ENCODE measurements at places on chromosomes 4 and X.

DNA sequence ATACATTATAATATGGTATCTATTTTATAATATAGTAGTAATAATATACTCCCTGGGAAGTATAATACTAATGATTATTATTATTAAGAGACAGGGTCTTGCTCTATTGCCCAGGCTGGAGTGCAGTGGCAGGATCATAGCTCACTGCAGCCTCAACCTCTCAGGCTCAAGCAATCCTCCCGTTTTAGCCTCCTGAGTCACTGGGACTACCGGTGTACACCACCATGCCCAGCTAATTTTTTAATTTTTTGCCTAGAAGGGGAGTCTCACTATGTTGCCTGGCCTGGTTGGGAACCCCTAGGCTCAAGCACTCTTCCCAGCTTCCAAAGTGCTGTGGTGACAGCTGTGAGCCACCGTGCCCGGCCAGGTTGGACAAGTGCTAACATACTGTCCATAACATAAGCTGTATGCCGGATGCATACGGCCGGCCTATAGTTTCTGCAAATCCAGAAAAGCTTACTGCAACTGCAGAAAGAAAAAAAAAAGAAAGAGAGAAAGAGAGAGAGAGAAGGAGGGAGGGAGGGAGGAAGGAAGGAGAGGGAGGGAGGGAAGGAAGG is 94.2 kb upstream of the PPP2R3B start:
- no peak overlapping the region for H3K27ac ChIP-seq
- no peaks in the 10 kb centered on the region for H3K27me3 ChIP-seq
- H3K36me3 ChIP-seq: no peaks in the 10 kb centered on the region
- no peaks in the 10 kb centered on the region for H3K4me1 ChIP-seq
- no peak overlapping the region for H3K4me3 ChIP-seq

DNA sequence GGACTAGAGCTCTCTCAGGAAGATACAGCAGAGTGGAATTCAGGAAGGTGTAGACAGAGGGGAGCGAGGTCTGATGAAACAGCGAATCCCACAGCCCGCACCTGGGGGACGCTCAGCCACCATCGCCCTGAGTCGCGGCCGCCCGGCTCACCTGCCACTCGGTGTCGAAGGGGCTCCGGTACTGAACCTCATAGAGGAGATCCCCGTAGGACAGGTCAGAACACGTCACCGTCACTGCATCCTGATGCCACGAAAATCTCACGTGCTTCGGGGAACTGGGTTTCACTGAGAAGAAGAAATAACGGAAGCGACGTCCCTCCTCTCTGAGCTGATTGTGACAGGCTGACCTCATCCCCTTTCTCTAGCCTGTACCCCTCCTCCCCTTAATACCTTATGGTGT is 10.2 kb downstream of the CRLF2 start:
- H3K27me3 ChIP-seq: no peaks in the 10 kb centered on the region
- no peak overlapping the region for H3K4me3 ChIP-seq
- no peak overlapping the region for H3K27ac ChIP-seq
- no peak for DNase-seq
- no peaks in the 10 kb centered on the region for H3K36me3 ChIP-seq
- H3K4me1 ChIP-seq: no peaks in the 10 kb centered on the region

GRCh38 chr4:24664956-24665355 is 80.6 kb upstream of the DHX15 start:
- H3K4me1 ChIP-seq: peaks cover 5% of the 10 kb centered on the region
- peak overlapping the region; percentile 72 for H3K27ac ChIP-seq
- H3K4me3 ChIP-seq: no peak overlapping the region
- DNase-seq: peak; percentile 55
- H3K36me3 ChIP-seq: no peaks in the 10 kb centered on the region

DNA sequence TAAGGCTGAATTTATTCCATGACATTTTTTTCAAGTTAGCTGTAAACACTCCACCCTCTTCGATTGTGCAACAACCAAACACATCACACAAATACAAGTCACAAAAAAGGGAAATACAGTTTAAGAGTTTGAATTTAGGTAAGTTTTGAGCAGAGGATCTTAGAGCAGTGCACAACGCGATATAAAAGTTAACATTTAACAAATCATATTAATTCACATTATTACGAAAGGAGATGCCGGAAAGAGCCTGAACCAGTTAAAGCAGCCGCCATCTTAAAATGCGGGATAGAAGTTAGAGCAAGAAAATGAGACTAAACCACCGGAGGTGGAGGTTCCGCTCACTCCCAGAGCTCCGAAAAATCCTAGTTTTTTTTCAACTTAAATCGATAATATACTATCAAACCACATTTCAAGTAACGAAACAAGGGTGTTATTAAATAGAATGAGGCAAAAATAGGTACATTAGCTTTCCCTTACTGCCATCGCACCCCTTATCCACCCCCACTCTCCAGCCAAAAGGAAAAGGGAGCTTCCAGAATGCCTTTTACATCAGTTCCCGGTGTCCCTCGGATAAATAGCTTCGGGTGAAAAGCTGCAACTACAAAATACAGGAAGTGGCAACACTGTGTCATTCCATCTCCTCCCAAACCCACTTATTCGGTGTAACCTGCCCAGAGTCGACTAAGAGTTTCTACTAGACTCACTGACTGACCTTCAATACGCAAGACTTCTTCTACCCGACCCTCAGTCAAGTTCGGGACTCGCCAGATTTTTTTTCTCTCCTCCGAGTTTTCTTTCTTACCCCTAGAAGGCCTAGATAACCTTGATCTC is 1.9 kb downstream of the UBE2D3 start:
- peaks cover 4% of the 10 kb centered on the region for H3K4me1 ChIP-seq
- peak overlapping the region; percentile 97 for H3K27ac ChIP-seq
- DNase-seq: peak; percentile 73

DNA sequence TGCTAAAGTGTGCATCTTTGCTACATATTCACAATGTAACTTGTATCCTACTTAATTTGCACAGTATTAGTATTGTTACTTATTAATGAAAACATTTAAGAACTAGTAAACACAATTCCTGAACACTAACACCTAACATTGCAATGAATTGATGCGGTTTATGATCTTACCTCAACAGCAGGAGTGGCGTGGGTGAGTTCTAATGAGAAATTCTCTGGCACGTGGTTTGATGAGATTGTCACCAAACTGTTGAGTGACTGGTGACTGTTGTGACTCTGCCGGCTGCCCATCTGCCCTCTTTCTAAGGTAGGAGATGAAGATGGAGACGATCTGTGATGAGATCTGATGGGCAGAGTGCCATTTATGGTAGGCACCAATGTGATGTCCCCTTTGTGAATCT is 2.9 kb downstream of the PCDH18 start:
- peak overlapping the region; percentile 62 for H3K4me3 ChIP-seq
- no peak for DNase-seq
- H3K27ac ChIP-seq: peak overlapping the region; percentile 69
- peaks cover 46% of the 10 kb centered on the region for H3K36me3 ChIP-seq
- peaks cover 3% of the 10 kb centered on the region for H3K4me1 ChIP-seq
